ENCODE measurements at places on chromosomes 12 and 14.

GRCh38 chr14:29217813-29218450, 451.3 kb downstream of the FOXG1 start:
- DNase-seq, result no peak

- peak; percentile 28 for DNase-seq
Observed at GRCh38 chr12:65728848-65729793, 95.2 kb upstream of the HMGA2 start.

GRCh38 chr12:65659681-65660080, 164.6 kb upstream of the HMGA2 start:
- DNase-seq, result no peak

GRCh38 chr12:25972783-25973182, 14.3 kb downstream of the RASSF8 start:
- DNase-seq, result no peak

DNA sequence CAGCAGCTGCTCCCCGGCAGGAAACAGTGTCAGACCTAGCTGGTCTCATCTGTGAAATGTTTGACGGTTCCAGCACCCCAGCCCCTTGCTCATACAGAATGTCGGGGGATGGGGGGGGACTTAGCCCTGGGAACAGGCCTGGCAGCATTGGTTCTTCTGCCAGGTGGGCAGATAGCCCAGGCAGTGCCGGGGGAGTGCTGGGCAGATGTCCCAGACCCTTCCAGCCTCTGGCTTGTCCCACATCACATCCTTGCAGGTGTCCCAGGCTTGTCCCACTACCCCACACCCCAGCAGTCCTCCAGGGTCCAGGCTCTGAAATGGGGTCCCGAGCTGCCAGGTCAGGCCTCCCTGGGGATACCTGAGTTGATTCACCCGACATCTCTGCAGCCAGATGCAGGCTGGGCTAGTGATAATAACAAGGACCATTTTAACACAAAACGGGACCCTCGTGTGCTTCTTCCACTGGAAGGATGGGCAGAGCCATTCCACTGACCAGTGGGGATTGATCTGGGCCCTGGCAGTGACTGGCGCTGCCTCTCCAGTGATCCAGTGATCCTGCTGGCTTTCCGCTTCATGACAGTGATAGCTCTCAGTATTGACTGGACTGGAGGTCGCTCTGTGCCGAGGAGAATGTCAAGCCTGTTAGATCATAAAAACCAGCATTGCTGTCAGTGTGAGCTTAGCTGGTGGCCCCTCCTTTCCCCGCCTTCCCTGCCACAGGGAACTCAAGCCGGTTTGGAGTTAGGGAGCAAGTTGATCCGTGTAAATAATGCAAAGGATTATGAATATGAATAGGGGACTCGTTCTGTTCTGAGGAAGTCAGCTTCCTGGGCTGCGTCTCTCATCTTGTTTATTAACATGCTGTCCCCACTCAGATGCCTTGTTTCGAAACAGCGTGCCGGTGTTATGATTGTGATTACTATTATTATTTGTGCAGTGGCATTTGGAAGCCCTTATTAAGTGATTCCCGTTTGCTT, 180.6 kb downstream of the AACS start:
- DNase-seq, result no peak

- DNase-seq, result no peak
Observed at GRCh38 chr12:14290951-14291350, 74.5 kb upstream of the ATF7IP start.

DNA sequence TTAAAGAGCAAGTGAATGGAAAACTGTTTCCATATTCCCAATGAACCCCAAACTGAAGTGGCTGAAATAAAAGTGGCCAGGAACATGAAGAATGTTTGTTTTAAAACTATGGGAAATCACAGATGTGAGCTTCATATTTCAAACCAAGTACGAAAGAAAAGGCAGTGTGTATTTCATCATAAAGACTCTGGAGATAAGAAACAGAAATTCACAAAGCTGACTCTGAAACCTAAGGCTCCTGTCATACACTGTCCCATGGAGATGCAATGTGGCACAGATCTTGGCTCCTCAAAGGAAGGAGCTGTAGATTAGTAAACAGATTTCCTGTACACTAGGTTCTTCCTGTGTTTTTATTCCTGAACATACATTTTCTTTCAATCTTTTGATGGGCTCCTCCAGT, 304.4 kb downstream of the MED13L start:
- no peak for DNase-seq

GRCh38 chr14:23444314-23444713, 8.9 kb upstream of the MYH7 start:
- DNase-seq, result no peak

GRCh38 chr12:52496590-52497071, 3.6 kb upstream of the KRT6A start:
- DNase-seq, result no peak

DNA sequence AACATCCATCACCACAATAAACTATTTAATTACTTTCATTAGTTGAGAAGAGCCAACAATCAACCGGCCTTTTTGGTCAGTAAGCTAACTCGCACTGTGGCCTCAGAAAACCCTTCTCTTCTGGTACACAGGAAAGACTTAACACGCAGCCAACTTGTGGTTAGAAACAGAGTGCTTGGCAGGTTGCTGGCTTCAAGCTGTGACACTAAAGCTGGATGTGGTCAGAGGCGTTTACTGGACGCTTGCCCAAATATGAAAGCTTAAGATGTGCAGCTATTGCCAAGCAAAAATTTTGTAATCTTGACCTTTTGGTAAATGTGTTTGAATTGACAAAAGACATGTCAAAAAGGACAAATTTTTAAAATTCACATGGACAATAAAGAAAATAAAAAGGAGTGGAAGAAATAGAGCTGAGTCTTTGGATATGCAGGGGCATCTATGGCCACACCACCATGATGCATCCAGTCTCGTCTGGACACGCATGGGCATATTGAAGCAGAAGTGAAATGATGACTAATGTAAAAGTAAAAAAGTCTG, 2.6 kb upstream of the KLRK1 start:
- peak; percentile 45 for DNase-seq

GRCh38 chr14:58138031-58138713, 13.8 kb downstream of the ARMH4 start:
- no peak for DNase-seq

- no peak for DNase-seq
Observed at GRCh38 chr12:94643606-94644005, 6.8 kb downstream of the TMCC3 start.

- DNase-seq, result no peak
Observed at GRCh38 chr12:104863296-104863948, 94.7 kb downstream of the SLC41A2 start.

DNA sequence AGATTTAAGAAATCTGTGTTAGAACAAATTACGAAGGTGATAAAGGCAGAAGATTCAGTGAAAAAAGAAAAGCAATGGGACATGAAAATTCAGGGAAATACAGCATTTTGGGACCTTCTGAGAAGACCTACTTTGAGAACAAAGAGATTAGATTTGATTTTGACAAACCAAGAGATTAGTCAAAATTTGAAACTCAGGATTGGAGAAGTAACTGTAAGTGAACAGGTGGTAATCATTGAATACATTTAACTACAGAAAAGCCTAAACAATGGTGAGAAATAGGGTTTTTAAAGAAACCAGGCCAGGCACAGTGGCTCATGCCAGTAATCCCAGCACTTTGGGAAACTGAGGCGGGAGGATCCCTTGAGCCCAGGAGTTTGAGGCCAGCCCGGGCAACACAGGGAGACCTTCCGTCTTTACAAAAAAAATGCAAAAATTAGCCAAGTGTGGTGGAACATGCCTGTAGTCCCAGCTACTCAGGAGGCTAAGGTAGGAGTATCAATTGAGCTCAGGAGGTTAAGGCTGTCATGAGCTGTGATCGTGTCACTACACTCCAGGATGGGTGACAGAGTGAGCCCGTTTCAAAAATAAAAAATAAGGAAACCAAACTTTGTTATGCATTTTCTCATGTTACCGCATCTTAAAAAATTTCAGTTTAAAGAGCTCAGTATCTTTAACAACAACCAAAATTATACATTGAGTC, 8.9 kb upstream of the SAV1 start:
- no peak for DNase-seq

DNA sequence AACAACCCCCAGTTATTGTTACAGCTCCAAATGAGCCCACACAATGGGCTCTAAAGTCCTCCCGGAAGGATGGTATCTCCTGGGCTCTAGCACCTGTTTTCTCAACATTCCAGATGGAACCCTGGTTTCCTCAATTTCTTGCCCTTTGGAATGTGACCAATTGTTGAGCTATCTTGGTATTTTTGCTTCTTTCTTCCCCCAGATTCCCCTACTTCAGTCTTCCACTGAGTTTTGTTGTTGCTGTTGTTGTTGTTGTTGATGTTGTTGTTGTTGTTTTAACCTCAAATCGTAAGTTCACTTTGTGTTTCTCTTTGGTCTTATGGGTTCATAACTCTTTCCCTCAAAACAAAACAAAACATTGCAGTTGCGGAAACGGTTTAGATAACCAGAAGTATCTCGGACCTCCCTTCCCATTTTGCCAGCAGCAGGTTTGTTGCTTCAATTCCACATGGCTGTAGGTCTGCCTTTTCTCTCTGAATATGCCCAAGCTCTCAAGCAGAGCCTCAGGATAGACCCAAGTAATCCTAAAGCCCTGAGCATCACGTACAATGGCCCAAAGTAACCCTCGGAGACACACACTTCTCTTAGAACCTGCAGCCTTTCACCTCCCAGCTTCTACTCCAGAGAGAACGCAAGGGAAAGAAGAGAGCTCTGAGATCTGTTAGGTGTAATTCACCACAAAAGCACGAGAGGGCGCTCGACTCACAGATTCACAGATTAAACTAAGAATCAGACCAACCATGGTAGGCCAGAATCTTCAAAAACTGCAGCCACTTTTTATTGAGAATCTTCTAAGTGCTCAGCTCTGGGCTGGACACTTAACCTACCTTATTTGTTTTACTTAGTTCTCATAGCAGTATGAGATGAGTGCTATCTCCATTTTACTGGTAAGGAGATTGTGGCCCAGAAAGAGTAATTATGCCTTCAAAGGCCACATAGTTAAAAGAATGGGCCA, 1.0 kb upstream of the DDX23 start:
- DNase-seq, result peak; percentile 78

DNA sequence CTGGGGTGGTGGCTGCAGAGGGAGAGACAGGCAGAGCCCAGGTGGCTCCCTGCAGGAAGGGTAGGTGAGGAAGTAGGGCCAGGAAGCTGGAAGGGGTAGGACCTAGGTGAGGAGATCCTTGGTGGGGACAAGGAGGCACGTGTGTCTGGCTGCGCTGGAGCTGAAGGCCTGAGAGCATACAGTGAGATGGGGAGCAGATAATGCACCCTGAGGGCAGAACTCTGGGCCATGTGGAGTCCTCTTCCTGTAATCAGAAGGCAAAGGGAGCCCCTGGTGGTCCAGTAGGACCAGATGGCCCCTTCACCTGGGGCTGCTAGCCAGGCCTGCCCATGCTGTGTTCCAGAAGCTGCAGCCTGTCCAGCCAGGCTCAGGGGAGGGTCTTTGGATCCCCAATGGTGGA, 15.3 kb upstream of the KRT80 start:
- DNase-seq, result no peak

- DNase-seq, result no peak
Observed at GRCh38 chr14:53925201-53925766, 31.3 kb downstream of the BMP4 start.

GRCh38 chr12:11685316-11685715, 35.8 kb downstream of the ETV6 start:
- no peak for DNase-seq

- no peak for DNase-seq
Observed at GRCh38 chr14:75295061-75295461, 16.4 kb downstream of the FOS start.
